ENCODE measurements at places on chromosomes 16 and 17. TPM values are rescaled to one million over a fixed set of nuclear protein-coding genes. Genes with fewer than 3 reads are reported as not detected.
A peak's percentile ranks its signal among the peaks of the same experiment; 100 is the strongest.

The SLC4A1 gene
- total RNA-seq: not detected

The TMEM132E gene
- not detected for total RNA-seq

The CCDC154 gene
- total RNA-seq: 0.33 TPM

The FOXJ1 gene
- total RNA-seq: 0.23 TPM

The CAVIN1 gene
- 47.8 TPM for total RNA-seq

- peak; percentile 49 for DNase-seq
Observed at GRCh38 chr17:41792845-41793783, 6.6 kb upstream of the JUP start.

DNA sequence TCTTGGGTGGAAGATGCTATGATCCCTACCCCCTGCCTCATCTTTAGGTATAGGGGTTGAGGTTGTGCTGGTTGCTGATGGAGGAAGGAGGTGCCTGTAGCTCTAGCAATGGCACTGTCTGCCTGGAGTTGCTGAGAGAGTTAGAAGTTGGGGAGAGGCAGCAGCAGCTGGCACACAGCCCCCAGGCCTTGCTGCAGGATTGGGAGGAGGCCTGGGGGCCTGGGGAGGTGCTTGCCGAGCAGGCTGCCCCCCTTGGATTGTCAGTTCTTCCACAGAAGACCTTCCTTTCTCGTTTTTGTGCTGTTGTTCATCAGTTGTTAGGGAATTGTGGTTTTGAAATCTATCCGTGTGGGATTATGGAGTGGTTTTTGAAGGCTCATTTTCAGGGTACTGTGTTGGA, 52.9 kb downstream of the SEC14L1 start:
- DNase-seq: peak; percentile 75

GRCh38 chr16:73196670-73197069, 148.7 kb upstream of the ZFHX3 start:
- DNase-seq: peak; percentile 78

- peak; percentile 76 for DNase-seq
Observed at GRCh38 chr16:78503602-78504001, 404.1 kb downstream of the WWOX start.

- no peak for DNase-seq
Observed at GRCh38 chr16:24773771-24774427, 44.4 kb downstream of the TNRC6A start.

GRCh38 chr17:17788967-17789366, 47.8 kb downstream of the SREBF1 start:
- no peak for DNase-seq

GRCh38 chr16:56607109-56607618, 1.2 kb upstream of the MT2A start:
- peak; percentile 74 for DNase-seq
